Small intestine (tissue), 16 donors: ENCODE measurements at places on chromosomes 1 and 21. TPM values are rescaled to one million over a fixed set of nuclear protein-coding genes. Genes with fewer than 3 reads are reported as not detected.
A peak's percentile ranks its signal among the peaks of the same experiment; 100 is the strongest.

DNA sequence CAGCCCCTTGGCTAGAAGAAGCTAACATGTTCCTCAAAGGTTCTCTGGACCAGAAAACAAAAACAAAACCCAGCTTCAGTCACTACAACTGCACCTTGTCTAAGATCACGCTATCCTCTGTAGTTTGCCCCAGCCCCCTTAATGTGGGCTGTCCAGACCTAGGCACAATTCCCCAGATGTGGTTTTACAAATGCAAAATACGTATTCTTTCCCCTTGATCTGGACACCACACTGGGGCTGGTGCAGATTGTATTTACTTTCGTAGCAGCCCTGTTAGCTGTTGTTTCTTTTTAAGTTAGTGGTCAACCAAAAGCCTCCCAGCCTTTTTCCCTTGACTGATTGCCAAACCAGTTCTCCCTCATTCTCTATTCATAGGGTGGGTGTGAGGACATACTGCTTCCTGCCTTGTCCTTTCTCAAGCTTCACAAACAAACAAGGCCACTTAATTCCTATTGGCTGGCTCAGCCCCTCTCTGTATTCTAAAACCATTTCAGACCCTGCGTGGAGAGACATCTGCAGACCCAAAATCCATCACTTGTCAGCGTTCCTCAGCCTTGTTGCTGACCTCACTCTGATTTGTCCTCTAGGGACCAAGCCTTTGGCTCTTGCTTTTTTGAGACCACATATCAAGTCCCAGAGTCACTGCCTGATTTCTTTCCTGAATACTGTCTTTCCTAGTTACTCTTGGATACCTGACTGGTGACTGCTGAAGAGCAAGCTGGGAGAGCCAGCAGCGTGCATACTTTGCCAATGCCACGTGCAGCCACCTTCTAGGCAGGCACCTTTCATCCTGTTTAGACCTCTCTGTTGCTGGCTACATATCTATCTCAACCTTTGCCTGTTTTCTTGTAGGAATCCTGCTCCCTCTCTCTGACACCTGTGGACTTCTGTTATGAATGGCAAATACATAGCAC is 96.4 kb upstream of the RAB3GAP2 start:
- no peak for DNase-seq

GRCh38 chr1:245480393-245481120 is 325.8 kb downstream of the KIF26B start:
- no peak for DNase-seq

DNA sequence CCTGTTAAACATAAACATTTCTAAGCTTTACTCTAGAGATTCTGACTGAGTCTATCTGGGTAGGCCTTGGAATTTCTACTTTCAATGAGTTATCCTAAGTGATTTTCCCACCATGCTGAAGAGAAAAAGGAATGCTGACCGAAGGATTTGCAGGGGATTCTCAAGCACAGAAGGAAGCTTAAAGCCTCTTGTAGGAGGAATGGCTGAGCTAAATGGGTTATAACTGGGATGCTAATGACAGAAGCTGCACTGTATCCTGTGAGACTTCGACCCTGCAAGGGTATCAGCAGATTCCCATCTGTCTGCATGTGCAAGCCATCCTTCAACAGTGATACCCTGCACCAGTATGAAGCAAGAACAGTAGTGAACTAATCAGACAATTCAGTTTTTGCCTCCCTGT is 35.4 kb downstream of the SLC35D1 start:
- no peak for DNase-seq

DNA sequence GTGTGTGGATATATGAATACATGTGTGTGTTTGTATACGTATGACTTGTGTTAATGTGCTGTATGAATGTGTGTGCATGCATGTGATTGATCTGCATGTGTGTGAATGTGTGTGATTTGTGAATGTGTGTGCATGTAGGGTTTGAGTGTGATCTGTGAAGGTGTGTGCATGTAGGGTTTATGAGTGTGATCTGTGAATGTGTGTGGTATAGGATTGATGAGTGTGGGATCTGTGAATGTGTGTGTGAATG is 88.2 kb downstream of the STUM start:
- DNase-seq = no peak

DNA sequence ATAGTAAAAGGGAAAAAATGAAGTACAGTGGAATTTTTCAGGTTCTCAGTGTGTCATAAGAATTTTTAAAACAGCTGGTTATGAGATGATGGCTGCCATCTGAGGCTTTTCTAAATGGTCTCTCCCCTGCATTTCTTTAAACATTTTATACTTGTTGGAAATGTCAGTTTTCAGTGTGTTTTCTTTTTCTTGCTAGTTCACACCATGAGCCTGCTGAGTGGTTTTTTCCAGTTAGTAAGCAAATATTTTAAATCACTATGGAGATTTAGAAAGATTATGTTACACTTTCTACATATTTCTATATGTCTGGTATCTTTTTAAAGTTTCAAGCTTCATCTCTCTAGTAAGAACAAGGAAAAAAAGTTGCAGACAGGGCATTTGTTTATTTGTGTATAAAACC is 9.6 kb downstream of the RBM15 start:
- DNase-seq = no peak

GRCh38 chr1:200294241-200294640 is 115.6 kb downstream of the ZNF281 start:
- no peak for DNase-seq

- no peak for DNase-seq
Observed at GRCh38 chr1:5709461-5709975, 282.7 kb downstream of the NPHP4 start.

- no peak for DNase-seq
Observed at GRCh38 chr1:203410182-203410900, 59.4 kb upstream of the FMOD start.

GRCh38 chr1:194865383-194865782 is 1679.0 kb upstream of the B3GALT2 start:
- DNase-seq = no peak

- DNase-seq = no peak
Observed at GRCh38 chr1:46520063-46520911, 30.7 kb downstream of the DMBX1 start.

DNA sequence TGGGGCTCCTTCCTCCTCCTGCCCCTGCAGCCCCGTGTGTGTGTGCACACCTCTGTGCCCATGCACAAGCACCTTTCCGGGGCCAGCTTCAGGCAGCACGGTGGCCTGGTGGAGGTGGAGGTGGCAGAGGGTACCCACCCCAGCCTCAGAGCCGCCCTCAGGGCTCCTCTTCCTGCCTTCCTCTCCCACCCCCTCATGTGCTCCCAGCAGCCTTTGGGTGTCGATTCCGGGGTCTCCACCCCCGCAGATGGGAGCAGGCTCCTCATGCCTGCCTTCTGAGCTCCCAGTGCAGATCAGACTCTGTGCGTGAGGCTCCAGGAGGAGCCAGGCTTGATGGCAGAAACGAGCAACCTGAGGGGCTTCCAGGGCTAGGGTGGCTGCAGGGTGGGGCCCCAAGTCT is 29.2 kb upstream of the PLCH2 start:
- no peak for DNase-seq

DNA sequence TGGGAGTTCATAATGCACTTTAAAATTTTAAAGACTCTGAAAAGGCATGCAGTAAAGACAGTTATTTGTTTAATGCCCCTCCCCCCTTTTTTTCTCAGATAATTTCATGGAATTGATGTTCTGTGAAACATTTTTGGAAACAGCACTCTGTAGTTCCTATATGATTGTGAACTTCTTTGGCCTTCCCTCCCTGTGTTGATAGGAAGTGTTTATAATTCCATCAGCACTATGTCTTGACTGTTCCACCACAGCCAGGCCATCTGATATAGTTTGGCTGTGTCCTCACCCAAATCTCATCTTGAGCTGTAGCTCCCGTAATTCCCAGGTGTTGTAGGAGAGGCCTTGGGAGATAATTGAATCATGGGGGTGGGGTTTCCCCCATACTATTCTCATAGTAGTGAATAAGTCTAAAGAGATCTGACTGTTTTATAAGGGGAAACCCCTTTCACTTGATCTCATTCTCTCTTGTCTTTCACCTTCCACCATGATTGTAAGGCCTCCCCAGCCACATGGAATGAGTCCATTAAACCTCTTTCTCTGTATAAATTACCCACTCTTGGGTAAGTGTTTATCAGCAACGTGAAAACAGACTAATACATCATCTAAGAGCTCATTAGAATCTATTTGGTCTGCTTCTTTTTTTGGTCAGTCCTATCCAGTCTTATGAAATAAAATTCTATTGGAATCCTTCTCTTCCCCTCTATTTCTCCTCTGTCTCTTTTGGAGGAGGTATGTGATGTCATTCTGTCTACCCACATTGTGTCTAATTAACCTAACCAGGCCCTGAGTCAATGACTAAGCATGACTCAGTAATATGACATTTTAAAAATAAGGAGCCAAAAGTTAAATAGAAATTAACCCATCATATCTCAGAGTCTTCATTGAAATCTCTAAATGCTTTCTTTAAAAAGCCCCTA is 8.9 kb downstream of the CCDC185 start:
- no peak for DNase-seq

DNA sequence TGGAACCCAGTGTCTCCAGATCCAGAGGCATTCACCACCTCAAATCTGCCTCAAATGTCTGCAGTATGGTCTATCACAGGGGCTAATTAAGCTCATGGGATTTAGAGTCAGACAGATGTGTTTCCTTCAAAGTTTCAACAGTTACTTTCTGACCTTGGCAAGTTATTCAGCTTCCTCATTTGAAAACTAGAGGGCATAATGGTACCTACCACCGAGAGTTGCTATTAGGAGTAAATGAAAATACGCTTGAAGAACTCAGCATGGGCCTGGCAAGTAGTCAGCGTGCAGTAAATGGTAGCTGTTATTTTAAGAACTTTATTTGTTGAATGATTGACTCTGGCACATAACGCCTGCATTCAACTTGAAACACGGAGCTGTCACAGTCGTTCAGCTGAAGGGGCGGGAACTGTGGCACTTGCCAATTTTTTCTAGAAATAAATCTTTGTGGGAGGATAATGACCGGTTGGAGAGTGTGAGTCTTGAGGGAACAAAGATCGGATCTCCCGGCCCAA is 1.2 kb upstream of the CAP1 start:
- no peak for DNase-seq

DNA sequence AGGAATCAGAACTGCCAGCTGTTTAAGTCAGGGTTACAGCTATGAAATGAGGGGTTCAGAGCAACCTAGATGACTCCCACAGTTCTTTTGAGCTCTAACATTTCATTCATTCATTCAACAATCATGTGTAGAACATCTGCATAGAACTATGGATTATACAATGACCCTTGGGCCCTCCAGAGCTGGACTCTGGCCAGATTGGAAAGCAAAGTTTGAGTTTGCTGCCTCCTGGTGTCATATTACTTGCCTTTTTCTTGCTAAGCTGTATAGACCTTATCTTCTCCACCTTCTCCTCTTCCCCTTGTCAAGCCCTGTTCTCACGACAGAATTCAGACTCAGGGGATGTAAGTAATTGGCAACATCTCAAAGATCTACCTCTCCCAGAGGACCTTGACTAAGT is 4.0 kb downstream of the CASQ2 start:
- peak; percentile 48 for DNase-seq

GRCh38 chr1:185775501-185775900 is 41.3 kb downstream of the HMCN1 start:
- no peak for DNase-seq

GRCh38 chr1:203368624-203369451 is 17.9 kb upstream of the FMOD start:
- DNase-seq = peak; percentile 10

- DNase-seq = no peak
Observed at GRCh38 chr1:114116086-114116485, 37.6 kb downstream of the SYT6 start.

- DNase-seq = no peak
Observed at GRCh38 chr1:101178341-101178687, 58.5 kb upstream of the S1PR1 start.

GRCh38 chr1:40633931-40634376 is 31.5 kb downstream of the RIMS3 start:
- peak; percentile 15 for DNase-seq

DNA sequence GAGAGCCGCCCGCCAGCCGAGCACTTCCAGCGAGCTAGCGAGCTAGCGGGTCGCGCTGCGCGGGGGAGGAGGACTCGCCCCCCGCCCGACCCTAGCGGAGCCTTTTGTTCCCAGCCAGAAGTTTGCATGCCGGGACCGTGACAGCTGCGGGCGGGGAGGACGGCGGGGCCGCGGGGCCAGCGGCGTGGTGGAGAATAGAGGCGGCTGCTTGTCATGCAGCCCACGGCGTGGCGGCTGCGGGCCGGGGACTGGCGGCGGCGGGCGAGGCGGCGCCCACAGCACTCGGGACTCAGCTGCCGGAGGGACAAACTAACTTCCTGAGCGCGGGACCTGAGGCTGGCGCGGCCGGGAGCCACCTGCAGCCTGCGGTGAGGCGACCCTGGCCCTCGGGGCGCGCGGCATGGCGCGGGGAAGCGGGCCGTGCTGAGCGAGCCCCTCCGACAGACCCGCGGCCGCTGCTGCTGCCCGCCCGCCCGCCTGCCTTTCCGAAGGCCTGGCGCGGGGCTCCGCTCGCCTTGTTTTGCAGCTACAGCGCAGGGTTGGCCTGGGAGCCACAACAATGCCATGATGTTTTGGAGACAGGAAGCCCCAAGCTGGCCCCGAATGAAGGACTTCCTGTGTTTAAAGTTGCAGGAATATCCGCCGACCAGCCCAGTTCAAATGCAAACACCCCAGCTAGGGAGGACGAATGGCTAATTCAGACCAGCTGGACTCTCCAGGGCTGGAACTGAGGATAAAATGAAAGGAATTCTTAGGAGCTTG is 82.2 kb upstream of the BMP8A start:
- peak; percentile 38 for DNase-seq

- DNase-seq = no peak
Observed at GRCh38 chr1:8477983-8478362, 160.1 kb downstream of the SLC45A1 start.

GRCh38 chr1:1217621-1218523 is 3.9 kb upstream of the TNFRSF4 start:
- no peak for DNase-seq

Gene APOBEC4
- 0.01 TPM for polyA plus RNA-seq

Gene ELAPOR1
- 64.9 TPM for polyA plus RNA-seq

Gene DENND2C
- polyA plus RNA-seq = 0.54 TPM

Gene TDRD10
- 1.6 TPM for polyA plus RNA-seq

Gene ITPKB
- 7.8 TPM for polyA plus RNA-seq

Gene VPS45
- 19.2 TPM for polyA plus RNA-seq

Gene OR14K1
- polyA plus RNA-seq = not detected

Gene MROH9
- polyA plus RNA-seq = not detected

Gene PKN2
- 57.5 TPM for polyA plus RNA-seq

Gene SPATC1L
- polyA plus RNA-seq = 5.9 TPM

Gene PERM1
- 1.6 TPM for polyA plus RNA-seq

Gene RIMKLA
- 0.63 TPM for polyA plus RNA-seq
